Mesothelial cell of epicardium (in vitro differentiated cells): ENCODE measurements at places on chromosomes 1 and 21. TPM values are rescaled to one million over a fixed set of nuclear protein-coding genes. Genes with fewer than 3 reads are reported as not detected.

DNA sequence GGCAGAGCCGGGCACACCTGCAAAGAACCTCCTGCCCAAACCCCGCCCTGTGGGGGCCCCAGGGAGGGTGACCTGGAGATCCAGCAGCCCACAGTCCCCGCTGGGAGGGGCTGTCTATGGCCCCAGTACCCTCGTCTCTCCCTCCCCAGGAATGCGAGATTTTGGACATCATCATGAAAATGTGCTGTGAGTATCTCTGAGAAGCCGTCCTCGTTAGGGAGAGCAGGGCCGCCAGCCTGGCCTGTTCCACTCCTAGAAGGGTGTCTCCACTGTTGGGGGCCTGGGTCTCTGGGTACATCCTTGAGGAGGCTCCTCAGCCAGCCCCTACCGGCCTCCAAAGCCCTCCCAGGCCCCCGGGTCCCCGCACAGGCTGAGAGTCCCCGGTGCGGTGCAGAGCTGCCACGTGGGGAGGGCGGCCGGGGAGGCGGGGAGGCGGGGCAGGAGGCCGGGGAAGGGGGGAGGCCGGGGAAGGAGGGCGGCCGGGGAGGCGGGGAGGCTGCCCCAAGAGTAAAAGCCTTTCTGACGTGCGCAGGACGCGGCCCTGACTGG is 18.7 kb downstream of the COL6A1 start:
- DNase-seq = no peak
- H3K4me3 ChIP-seq = no peak overlapping the region
- peaks cover 9% of the 10 kb centered on the region for H3K36me3 ChIP-seq
- no peaks in the 10 kb centered on the region for H3K27me3 ChIP-seq
- H3K4me1 ChIP-seq = no peaks in the 10 kb centered on the region
- no peak overlapping the region for H3K27ac ChIP-seq

DNA sequence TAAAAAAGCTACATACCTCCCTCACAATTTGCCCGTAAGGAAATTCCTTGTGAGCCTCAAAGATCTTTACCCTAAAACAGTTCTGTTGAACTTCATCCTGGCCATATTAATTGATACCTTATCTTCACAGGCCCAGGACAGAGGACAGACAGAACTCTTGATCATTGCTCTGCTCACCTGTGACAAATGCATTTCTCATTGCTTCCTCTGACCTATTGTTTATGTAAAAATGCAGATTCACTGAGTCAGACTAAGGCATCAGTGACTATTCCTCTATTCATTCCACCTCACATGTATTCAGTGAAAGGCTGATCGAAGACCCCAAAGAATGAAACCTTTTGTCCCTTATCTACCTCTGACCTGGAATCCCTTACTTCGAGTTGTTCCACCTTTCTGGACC is 61.0 kb downstream of the BACH1 start:
- H3K27me3 ChIP-seq = no peaks in the 10 kb centered on the region
- H3K4me3 ChIP-seq = no peak overlapping the region
- no peak for DNase-seq
- no peak overlapping the region for H3K27ac ChIP-seq
- peaks cover 4% of the 10 kb centered on the region for H3K4me1 ChIP-seq

- H3K27ac ChIP-seq = no peak overlapping the region
- DNase-seq = no peak
- no peaks in the 10 kb centered on the region for H3K4me1 ChIP-seq
- H3K4me3 ChIP-seq = no peak overlapping the region
- H3K36me3 ChIP-seq = no peaks in the 10 kb centered on the region
Observed at GRCh38 chr1:216193839-216194443, 229.3 kb downstream of the USH2A start.

DNA sequence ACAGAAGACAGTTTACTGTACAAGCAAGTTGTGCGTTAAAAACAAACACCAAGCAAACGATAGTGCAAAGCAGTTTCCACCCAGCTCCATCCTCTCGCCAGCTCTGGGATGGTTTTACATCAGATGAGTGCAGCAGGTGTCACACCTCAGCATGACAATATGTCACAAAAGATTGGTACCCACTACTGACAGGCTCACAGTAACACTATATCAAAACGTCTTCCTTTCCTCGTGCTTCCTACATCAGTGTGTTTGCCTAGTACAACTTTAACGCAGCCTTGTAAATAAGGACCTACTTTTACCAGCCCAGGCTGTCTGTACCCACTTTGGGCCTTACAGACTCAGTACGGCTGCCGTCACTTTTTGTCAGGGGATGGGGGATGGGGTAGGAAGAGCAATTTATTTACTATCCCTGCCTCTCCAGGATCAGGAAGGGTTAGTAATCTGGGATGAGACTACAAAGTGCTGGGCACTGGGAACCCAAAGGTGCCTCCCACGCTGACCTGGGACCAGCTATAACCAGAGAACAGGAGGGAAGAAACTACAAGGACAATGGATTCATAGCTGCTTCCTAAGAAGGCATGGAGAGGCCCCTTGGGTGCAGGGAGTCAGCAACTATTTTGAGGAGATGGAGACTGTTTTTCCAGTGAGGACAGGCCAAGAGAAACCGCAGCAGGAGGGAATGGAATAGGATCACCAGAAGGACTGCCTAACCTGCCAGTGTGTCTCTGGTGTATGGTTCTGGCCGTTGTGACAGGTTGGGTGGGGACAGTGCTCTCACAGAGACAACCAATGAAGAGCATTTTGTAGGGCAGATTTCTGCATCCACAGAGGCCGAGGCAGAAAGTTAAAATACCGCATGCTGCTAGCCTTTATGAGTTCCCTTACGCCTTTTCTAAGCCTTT is 30.2 kb downstream of the RUNX3 start:
- no peak for DNase-seq
- no peak overlapping the region for H3K27ac ChIP-seq
- H3K36me3 ChIP-seq = no peaks in the 10 kb centered on the region
- H3K4me1 ChIP-seq = peaks cover 15% of the 10 kb centered on the region

GRCh38 chr1:21919520-21919919 is 17.6 kb downstream of the HSPG2 start:
- H3K4me1 ChIP-seq = peaks cover 43% of the 10 kb centered on the region
- no peaks in the 10 kb centered on the region for H3K27me3 ChIP-seq
- no peak overlapping the region for H3K4me3 ChIP-seq
- no peak for DNase-seq

- H3K27me3 ChIP-seq = peaks cover 38% of the 10 kb centered on the region
- H3K27ac ChIP-seq = no peak overlapping the region
- no peak overlapping the region for H3K4me3 ChIP-seq
- DNase-seq = no peak
- no peaks in the 10 kb centered on the region for H3K36me3 ChIP-seq
Observed at GRCh38 chr21:35643176-35643575, 417.1 kb downstream of the SETD4 start.

GRCh38 chr1:39657923-39658485 is 13.9 kb downstream of the NT5C1A start:
- H3K27me3 ChIP-seq = peaks cover 78% of the 10 kb centered on the region
- DNase-seq = peak; percentile 45
- H3K36me3 ChIP-seq = no peaks in the 10 kb centered on the region
- no peak overlapping the region for H3K27ac ChIP-seq
- H3K4me1 ChIP-seq = no peaks in the 10 kb centered on the region

DNA sequence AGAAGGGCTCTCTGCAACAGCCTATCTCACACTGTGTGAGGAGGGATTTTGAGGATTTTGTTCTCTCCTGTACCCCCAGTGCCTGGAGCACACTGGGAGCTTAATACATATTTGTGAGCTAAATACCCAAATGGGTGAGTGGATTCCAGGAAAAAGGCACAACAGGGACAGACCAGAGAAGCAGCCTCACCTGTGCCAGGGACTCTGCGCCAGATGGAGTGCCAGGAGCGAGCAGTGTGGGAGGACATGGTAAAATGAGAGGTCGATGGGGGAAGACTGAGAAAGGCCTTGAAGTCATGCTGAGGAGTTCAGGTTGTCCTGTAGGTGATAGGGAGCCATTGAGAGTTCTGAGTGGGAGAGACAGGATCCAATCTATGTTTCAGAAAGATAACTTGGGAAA is 11.0 kb upstream of the KCNA2 start:
- peaks cover 97% of the 10 kb centered on the region for H3K27me3 ChIP-seq
- no peak overlapping the region for H3K4me3 ChIP-seq
- DNase-seq = no peak
- H3K36me3 ChIP-seq = no peaks in the 10 kb centered on the region
- peaks cover 9% of the 10 kb centered on the region for H3K4me1 ChIP-seq
- no peak overlapping the region for H3K27ac ChIP-seq

Gene C1orf105
- total RNA-seq = 0.57 to 0.95 TPM in 2 of 3 replicates, not detected in the other

Gene CA6
- total RNA-seq = not detected in 3 replicates
